ENCODE measurements at places on chromosomes 2 and 18.

DNA sequence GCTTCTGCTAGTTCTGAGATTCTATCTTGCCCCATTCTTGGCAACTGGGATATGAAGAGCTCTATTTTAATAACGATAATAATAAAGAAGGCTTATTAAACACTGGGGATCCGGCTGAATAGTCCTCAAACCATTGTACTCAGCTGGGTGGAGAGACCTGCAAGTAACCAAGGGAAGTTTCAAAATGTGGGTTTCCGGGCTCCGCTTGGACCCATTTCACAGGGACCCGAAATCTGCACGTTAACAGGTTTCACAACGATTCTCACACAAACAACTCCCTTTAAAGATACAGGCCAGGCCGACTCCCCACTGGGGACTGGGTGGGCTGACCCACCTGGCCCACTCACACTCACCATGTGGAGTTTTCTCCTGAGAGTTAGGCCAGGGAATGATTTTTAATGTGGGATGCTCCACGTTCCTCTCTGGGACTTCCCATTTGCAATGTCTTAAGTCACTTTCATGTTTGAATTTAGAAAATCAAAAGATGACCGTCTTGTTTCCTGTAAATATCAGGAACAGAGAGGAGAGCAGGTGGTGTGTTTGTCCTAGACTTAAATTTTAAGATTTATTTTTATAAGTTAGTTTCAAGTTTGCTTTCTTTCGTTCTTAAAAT, 96.3 kb downstream of the SH3RF3 start:
- no peak for DNase-seq

GRCh38 chr2:201164166-201164565, 18.8 kb upstream of the CASP10 start:
- DNase-seq = no peak

DNA sequence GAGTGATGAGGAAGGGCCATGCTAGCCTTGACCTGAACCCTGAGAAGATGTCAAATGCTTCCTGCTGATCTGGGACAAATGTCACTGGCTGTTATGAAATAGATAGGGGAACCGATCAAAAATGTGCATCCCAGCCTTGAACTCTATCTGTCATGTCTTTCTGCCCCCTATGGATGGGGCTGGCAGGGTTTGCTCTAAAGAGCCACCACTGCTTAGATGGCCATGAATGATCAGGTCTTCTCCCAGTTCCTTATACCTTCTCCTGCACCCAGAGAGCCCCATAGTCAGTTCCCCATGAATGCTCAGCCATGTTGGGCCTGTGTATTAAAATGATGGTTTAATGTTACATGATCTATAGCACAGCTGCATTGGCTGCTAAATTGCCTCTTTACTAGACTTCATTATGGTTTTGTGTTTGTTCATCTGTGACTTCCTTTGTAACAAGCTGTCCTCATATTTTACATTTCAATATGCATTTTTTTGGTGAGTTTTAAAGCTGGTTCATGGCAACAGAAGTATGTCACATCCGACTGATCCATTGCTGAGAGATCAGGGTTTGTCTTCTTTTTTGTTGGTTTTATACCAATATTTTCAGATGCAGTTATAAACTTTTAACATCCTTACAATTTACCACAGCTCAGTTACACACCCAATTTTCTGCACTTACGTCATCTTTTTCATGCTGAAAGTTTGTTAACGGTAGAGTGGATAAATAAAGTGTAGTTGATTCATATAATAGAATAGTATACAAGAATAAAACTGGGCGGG, 56.3 kb upstream of the SMAD2 start:
- DNase-seq = no peak

- peak; percentile 26 for DNase-seq
These were observed 470.4 kb upstream of the ACVR2A start for GRCh38 chr2:147374423-147374811.

- no peak for DNase-seq
These were observed 110.9 kb upstream of the SP3 start for GRCh38 chr2:174076040-174076439.

DNA sequence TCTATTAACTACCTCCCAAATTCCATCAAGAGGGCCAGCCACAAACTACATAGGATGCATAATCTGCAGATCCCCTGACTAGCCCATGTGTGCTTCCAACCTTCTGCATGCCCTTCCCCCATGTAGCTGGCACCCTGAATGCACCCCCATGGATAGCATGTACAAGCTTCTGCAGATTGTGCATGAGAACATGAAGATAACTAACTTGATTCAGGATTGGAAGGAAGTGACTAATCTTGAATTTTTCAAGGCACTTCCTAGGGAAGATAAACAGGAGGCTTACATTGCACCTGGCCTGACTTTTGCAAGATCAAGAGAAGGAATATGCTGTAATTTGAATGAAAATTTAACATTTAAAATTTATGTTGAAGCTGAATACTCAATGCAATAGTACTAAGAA, 66.7 kb downstream of the CDC42EP3 start:
- DNase-seq = no peak

GRCh38 chr2:63034526-63034925, 16.1 kb upstream of the OTX1 start:
- no peak for DNase-seq

DNA sequence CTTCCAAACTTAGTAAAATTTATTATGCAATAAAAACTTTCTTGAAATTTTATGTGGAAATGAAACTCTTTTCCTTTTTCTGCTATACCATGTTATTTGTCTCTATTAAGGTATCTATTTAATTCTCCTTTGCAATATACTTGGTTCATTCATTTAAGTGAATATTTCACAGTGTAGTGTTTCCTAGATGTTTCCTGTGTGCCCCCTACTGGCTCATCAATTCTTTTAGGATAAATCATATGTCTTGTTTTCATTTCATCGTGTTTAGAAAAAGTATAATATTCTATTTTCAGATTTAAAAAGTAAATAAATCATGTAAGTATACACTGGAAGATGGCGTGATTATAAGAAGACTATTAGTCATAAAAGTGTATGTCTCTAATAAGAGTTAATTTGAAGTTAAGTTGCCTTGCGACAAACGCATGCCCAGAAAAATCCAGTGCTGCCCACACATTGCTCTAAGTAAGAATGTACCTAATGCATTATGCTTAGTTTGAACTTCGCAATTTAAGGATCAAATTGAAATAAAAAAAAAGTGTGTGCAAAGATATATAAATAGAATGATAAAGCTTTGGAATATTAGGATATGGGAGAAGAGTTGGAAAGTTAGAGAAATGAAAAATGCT, 525.4 kb downstream of the KCNJ3 start:
- DNase-seq = no peak

GRCh38 chr2:165743442-165743841, 50.6 kb downstream of the GALNT3 start:
- DNase-seq = no peak

DNA sequence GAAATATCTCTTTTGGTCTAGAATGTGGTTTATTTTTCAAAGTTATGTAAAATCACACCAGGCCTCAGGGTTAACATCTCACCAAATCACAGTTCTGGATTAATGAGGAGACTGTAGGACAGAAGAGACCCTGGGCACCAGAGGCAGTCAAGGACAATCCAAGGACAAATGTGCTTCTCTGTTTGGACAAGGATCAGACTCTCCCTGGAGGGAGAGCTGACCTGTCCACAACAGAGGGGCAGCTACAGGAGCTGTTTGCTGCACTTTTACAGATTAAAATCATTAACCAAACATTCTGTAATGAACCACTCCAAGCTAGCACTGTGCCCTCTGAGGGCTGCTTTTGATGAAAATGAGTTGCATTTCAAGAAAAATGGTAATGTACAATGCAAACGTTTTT, 690.6 kb upstream of the SLC8A1 start:
- no peak for DNase-seq

DNA sequence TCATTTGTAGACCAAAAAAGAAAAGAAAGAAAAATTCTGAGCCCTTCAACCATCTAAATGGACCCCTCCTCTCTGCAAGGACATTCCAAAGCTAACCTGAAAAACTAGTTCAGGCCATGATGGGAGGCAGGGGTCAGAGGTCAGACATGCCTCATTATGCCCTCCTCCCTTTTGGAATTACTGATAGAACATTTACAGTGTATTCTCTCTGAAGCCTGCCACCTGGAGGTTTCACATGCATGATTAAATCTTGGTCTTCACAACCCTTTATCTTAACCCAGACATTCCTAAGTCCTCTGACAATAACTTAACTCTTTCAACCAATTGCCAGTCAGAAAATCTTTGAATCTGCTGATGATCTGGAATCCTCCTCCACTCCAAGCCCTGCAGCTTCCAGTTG, 86.0 kb downstream of the SPP2 start:
- DNase-seq = no peak

DNA sequence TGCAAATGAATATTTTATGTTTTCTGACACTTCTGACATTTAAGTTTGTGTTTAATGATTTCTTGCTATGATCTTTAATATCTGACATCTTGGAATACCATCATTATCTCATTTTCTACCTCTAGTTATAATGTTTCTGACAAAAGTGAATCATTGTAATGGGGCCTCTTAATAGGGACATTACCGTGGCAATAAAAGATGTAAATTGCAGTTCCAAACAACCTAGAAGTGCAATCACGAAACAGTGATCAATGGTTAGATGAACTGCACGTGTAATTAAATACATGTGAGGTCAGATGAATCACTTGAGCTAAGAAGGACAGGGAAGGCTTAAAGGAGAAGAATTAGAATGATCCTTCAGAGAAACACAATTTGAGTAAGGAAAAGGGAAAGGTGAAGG, 1078.3 kb downstream of the DPP10 start:
- no peak for DNase-seq

All from urinary bladder (tissue), 4 donors.